ENCODE measurements at places on chromosomes 2 and 18.

GRCh38 chr2:120391911-120392665 is 46.2 kb downstream of the INHBB start:
- no peak for DNase-seq

- DNase-seq: no peak
Measured at GRCh38 chr2:104415284-104415683, 438.6 kb upstream of the POU3F3 start.

GRCh38 chr2:165182029-165182428 is 21.8 kb downstream of the SCN3A start:
- no peak for DNase-seq

GRCh38 chr2:232126301-232127099 is 165.0 kb downstream of the DIS3L2 start:
- no peak for DNase-seq

DNA sequence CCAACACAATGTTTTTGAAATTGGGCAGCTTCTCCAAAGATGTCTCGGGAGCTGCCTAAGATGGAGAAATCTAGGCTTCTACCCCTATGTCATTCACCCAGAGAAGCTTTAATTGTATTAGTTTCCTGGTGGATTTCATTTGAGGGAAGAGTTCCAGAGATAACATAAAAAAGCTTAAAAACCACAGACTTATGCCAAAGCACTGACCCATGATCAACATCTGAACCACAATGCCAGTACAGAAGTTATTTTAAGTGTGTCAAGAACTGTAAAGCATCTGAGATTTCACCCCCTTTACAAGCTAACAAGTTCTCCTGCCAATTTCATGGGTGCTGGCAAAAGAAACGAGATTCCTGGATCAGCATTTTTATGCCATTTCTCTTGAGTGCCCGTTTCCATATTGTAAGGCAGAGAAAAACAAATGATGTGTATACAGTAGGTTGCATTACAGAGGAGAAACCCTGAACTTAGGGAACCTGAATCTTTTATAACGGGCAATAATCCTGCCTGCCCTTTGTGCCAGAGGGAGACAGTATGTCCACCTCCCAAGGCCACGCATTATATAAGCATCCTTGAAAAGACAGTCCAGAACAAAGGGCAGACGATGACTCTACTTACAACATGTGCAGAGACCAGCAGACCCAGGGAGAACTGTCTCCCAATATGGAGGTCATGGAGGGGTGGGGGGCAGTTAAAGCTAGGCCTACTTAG is 44.1 kb downstream of the MREG start:
- DNase-seq: no peak

- no peak for DNase-seq
Measured at GRCh38 chr2:108637304-108637669, 82.0 kb upstream of the RANBP2 start.
